T-cell (primary cell): ENCODE measurements at places on chromosomes 6 and 20. TPM values are rescaled to one million over a fixed set of nuclear protein-coding genes. Genes with fewer than 3 reads are reported as not detected.

The PDE7B gene
- 1.5 TPM for total RNA-seq

The RIMS4 gene
- not detected for total RNA-seq

The LY6G6D gene
- total RNA-seq: not detected

The HLA-DRA gene
- 131 TPM for total RNA-seq

The LTA gene
- 12.5 TPM for total RNA-seq

The SERAC1 gene
- total RNA-seq: 3.4 TPM

The PAX1 gene
- not detected for total RNA-seq

The NOX3 gene
- not detected for total RNA-seq

The TIAM2 gene
- 6.9 TPM for total RNA-seq

The PDE10A gene
- total RNA-seq: not detected

The MACROD2 gene
- total RNA-seq: 1.3 TPM

The ARMC2 gene
- total RNA-seq: 7.5 TPM

The TFAP2D gene
- not detected for total RNA-seq

The PPP1R3D gene
- 9.7 TPM for total RNA-seq

The PDYN gene
- total RNA-seq: not detected

The COL21A1 gene
- not detected for total RNA-seq

The MCHR2 gene
- not detected for total RNA-seq

The SEMG1 gene
- not detected for total RNA-seq

The SRMS gene
- not detected for total RNA-seq

The IL17F gene
- not detected for total RNA-seq

The LINC00237 gene
- total RNA-seq: not detected

The KCNQ2 gene
- total RNA-seq: 0.43 TPM

The EGFL8 gene
- total RNA-seq: 13.9 TPM

The FAM229B gene
- total RNA-seq: 3.7 TPM

The CTCFL gene
- 0.25 TPM for total RNA-seq

The PLCB1 gene
- 7.4 TPM for total RNA-seq

The TRDN gene
- not detected for total RNA-seq

The PHACTR1 gene
- total RNA-seq: 0.90 TPM

The TP53TG5 gene
- total RNA-seq: 0.10 TPM

The DDX43 gene
- total RNA-seq: 1.5 TPM

The PTCRA gene
- not detected for total RNA-seq

The STMND1 gene
- not detected for total RNA-seq

The GGTLC1 gene
- not detected for total RNA-seq

The DDR1 gene
- total RNA-seq: 18.9 TPM

The SIRT5 gene
- total RNA-seq: 16.8 TPM

The EMILIN3 gene
- total RNA-seq: not detected

The TMEM74B gene
- total RNA-seq: not detected

The PHACTR3 gene
- not detected for total RNA-seq

The HCK gene
- 0.73 TPM for total RNA-seq

The SYNGAP1 gene
- 55.4 TPM for total RNA-seq

The B3GALT4 gene
- total RNA-seq: 47.2 TPM

The CUL9 gene
- 92.5 TPM for total RNA-seq

The GMPR gene
- 1.4 TPM for total RNA-seq

The GLO1 gene
- 30.0 TPM for total RNA-seq

The OVOL2 gene
- total RNA-seq: not detected

The NHLRC1 gene
- 1.2 TPM for total RNA-seq

The PPP1R14C gene
- total RNA-seq: not detected

The C20orf202 gene
- not detected for total RNA-seq

The CCDC170 gene
- total RNA-seq: 0.32 TPM

The KCNK5 gene
- total RNA-seq: 0.60 TPM

The ZSCAN23 gene
- total RNA-seq: 1.6 TPM

The TRIM40 gene
- total RNA-seq: not detected

The CDSN gene
- not detected for total RNA-seq

The GRM1 gene
- not detected for total RNA-seq

The MICB gene
- total RNA-seq: 19.2 TPM

The HLA-DQB2 gene
- 3.1 TPM for total RNA-seq

The TRIM10 gene
- total RNA-seq: not detected

The PCNA gene
- 52.3 TPM for total RNA-seq
